Fibroblast of lung (primary cell): ENCODE measurements at places on chromosomes 11 and 22.
A peak's percentile ranks its signal among the peaks of the same experiment; 100 is the strongest.

DNA sequence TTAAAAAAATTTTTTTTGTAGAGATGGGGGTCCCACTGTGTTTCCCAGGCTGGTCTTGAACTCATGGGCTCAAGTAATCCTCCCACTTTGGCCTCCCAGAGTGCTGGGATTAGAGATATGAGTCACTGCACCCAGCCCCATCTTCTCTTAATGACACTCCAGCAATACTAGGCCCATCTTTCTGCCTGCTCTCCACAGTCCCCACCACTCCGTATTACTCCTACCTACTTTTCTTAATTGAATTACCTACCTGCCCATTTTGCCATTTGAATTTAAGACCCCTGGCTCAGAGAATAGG, 2.0 kb upstream of the STIM1 start:
- DNase-seq: no peak

DNA sequence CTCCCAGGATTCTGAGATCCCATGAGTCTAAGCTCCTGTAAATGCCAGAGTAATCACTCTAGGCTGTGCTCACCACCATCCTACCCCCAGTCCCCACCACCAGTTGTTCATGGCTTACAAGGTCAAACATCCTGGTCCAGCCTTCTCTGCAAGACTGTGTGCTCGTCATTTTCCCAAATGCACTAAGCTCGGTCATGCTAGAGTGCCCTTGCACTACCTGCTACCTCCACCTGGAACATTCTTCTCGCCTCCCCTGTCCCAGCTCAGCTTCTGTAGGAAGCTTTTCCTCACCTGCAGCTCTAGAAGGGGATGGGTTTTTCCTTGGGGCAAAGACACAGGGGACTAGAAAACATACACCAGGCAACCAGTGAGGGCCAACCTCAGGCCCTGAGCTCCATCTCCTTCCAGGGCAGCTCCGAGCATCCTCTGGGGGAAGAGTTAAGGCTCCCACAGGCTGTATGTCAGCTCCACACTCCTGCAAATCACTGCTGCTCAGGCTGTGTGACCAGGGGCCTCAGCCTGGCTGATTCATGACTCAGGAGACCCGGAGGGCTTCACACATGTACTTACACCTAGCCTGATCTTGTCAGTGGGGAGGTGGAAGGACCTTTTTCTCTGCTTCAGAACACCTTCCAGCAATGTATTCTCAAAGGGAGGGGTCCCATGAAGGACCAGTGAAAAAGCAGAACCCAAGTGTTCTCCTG, 37.2 kb upstream of the CSNK2A3 start:
- no peak for DNase-seq

- peak; percentile 72 for DNase-seq
These were observed 69.7 kb downstream of the ETS1 start for GRCh38 chr11:128517451-128518230.

GRCh38 chr11:87359401-87359800, 321.7 kb downstream of the TMEM135 start:
- no peak for DNase-seq

- no peak for DNase-seq
These were observed 33.1 kb downstream of the SLC5A1 start for GRCh38 chr22:32075997-32076760.

GRCh38 chr11:34351687-34352469, 5.9 kb downstream of the ABTB2 start:
- no peak for DNase-seq

DNA sequence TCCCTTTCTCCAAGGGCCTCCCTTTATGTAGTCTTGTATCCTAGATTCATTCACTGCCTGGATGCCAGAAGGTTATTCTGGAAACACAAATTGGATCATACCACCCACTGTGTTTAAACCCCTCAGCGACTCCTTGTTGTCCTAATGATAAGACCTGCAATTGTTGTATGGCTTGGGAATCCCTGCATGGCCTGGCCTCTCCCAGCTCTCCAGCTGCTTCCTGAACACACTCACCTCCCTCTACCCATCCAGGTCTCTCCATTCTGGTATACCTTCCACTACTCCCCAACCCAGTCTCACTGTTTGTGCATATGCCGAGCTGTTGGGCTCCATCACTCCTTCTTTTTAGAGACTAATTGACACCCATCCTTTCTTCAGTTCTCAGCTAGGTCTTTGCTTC, 124.3 kb upstream of the ALX4 start:
- DNase-seq: no peak

- no peak for DNase-seq
These were observed 32.7 kb upstream of the DDX10 start for GRCh38 chr11:108632041-108632704.

- DNase-seq: peak; percentile 14
These were observed 31.1 kb upstream of the WT1 start for GRCh38 chr11:32466279-32466915.

- DNase-seq: peak; percentile 18
These were observed 4.3 kb upstream of the PATZ1 start for GRCh38 chr22:31350410-31350863.
